ENCODE measurements at places on chromosomes 4 and X.

- DNase-seq, result no peak
Measured at GRCh38 chr4:102295153-102295862, 50.0 kb downstream of the SLC39A8 start.

DNA sequence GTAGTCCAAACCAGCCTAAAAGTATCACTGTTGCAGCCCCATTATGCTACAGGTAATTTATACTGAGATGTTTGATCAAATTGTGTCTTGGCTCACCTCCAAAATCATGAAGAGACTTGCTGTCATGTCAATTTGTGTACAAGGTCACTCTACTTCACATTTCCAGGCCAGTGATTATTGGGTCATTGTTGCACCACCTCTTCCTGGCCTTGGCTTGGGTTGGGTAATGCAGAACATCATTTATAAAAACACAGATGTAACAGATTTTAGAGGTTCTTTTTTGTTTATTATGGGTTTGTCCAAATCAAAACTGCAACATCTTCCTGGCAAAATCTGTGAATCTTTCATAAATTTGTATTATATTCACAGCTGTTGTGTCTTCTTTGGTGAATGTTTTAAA, 459.5 kb downstream of the ANKRD50 start:
- no peak for DNase-seq

- DNase-seq, result no peak
Measured at GRCh38 chr4:68383115-68383514, 33.2 kb upstream of the YTHDC1 start.

DNA sequence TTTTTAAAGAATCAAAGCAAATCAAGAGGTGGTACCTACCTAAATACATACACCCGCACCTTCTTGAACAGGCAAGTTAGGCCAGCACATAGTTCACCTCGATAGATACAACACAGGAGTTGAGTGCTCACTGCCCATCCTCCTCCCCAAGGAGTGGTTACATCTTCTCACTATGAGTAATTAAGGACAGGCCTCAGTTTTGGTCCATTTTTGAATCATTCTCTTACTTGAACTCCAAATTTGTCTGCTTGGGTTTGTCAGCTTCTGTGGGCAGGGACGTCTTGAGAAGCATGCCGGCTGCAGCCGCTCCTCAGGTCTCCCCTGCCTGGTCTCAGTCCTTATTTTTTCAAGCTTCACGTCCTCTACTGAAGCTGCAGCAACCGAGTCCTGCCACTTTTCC, 190.6 kb upstream of the RBPJ start:
- DNase-seq, result no peak

DNA sequence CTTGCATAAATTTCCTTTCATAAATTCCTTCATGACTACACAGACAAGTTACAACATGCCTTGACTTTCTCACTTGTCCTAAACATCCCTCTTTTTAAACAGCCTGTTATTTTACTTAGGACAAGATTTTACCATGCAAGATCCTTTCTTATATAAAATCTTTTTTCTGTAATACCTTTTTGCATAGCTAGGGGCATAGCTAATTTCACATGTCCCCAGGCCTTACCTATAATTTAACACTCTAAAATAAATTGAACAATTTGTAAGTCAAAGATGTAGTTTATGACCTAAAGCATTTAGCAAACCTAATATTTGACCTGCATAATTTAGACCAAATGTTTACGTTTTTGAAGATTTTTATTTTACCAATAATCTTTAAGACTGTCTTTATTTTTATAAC, 396.3 kb upstream of the FSTL5 start:
- DNase-seq, result no peak

DNA sequence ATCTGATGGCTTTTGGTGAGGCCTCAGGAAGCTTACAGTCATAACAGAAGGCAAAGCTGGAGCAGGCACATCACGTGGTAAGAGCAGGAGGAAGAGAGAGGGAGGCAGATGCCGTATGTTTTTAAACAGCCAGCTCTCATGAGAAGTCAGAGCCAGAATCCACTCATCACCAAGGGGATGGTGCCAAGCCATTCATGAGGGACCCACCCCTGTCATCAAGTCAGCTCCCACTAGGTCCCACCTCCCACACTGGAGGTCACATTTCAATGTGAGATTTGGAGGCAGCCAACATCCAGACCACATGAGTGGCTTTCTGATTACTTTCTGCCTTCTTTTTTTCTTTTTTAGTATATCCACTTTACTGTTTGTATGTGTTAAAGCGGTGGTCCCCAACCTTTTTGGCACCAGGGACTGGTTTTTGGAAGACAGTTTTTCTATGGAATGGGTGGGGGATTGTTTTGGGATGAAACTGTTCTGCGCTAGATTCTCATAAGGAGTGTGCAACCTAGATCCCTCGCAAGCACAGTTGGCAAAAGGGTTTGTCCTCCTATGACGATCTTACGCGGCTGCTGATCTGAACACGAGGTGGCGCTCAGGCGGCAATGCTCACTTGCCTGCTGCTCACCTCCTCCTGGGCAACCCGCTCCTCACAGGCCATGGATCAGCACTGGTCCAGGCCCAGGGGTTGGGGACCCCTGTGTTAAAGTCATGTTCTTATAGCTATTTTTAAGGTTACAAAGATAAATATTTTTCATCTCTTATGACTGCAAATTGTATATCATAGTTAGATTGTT, 61.7 kb downstream of the SLIT2 start:
- no peak for DNase-seq

GRCh38 chrX:22397566-22397965, 124.9 kb downstream of the CBLL2 start:
- no peak for DNase-seq

GRCh38 chr4:1706358-1706757, 5.8 kb downstream of the SLBP start:
- DNase-seq, result no peak

DNA sequence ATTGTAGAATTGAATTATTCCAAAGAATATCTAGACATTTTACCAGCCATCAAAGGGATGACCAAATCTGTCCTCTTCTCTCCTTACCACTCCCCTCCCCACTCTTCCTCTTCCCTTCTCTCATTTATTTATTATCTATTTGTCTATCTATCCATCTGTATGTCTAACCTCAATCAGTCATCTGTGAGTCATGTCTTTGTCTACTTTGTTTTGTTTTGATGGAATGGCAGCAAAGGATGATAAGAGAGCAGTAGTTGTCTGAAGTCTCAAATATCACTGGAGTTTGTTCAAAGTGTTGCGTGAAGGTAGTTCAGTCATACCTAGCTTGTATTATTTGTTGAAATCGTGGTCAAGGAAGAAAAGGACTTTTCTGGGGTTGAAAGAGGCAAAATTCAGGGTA, 34.7 kb upstream of the PGRMC2 start:
- DNase-seq, result no peak

- no peak for DNase-seq
Measured at GRCh38 chr4:184782731-184783373, 42.9 kb downstream of the ACSL1 start.

DNA sequence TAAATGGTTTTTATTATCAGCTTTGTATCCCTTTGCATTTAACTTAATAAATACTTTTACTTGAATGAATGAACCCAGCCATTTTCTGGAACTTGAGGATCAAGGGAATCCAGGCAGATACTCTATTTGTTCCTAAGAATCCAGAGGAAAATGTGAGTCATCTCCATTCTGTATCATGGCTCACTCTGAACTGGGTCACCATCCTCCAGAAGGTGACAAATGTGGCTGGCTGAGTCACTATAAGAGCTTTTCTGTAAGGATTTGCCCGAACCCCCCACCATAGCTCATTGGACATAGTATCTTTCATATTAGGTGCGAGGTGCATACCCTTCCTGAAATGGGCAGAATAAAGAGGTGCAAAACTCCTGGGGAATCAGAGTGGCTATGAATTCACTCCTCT, 25.8 kb downstream of the RTL9 start:
- no peak for DNase-seq

GRCh38 chrX:40933132-40933705, 152.0 kb upstream of the USP9X start:
- no peak for DNase-seq

DNA sequence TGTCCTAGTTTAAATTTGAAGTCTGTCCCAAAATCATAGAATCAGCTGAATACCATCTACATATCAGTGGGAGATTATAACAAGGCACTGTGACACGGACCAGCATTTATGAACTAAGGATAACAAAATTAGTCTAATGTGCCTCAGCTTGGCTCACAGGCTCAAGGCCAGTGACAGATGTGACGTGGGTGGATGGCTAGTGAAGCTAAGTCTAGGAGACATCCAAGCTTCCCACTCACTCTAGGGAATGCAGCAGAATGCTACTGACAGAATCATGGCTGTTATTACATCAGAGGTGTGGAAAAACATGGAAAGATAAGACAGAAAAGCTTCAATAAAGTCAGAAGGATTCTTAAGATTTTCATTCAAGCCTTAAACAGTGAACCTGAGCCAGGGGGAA, 329.9 kb downstream of the NAF1 start:
- DNase-seq, result no peak

DNA sequence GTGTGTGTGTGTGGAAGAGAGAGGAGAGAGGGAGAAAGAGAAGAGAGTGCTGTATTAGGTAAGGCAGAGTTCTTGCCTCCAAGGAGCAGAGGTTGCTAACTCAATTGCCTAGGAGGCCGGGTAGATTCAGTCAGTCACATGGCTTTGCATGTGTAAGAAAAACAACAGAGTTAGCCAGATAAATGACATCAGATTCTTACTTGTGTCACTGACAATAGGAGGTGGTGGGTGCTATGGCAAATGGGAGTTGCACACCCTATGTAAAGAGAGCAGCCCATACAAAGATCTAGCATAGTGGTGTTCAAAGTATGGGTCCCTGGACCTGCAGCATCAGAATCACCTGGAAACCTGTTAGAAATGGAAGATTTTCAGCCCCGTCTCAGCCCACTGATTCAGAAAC, 14.4 kb upstream of the PGRMC2 start:
- DNase-seq, result no peak

- peak; percentile 86 for DNase-seq
Measured at GRCh38 chr4:52868133-52868532, 6.0 kb downstream of the RASL11B start.

DNA sequence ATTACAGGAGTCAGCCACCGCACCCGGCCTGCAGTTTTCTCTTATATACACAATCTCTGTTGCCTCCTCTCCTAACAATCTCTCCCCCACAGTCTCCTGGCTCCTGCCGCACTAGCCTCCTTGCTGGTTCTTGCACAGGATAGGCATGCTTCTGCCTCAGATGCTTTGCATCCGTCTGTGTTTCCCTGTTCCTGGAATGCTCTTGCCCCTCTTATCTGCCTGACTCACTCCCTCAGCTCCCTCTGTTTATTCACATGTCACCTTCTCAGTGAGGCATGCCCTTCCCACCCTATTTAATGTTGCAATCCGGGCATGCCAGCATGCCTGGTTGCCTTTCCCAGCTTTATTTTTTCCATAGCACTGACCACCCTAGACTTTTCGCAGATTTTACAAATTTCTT, 161.9 kb downstream of the PHF8 start:
- no peak for DNase-seq

DNA sequence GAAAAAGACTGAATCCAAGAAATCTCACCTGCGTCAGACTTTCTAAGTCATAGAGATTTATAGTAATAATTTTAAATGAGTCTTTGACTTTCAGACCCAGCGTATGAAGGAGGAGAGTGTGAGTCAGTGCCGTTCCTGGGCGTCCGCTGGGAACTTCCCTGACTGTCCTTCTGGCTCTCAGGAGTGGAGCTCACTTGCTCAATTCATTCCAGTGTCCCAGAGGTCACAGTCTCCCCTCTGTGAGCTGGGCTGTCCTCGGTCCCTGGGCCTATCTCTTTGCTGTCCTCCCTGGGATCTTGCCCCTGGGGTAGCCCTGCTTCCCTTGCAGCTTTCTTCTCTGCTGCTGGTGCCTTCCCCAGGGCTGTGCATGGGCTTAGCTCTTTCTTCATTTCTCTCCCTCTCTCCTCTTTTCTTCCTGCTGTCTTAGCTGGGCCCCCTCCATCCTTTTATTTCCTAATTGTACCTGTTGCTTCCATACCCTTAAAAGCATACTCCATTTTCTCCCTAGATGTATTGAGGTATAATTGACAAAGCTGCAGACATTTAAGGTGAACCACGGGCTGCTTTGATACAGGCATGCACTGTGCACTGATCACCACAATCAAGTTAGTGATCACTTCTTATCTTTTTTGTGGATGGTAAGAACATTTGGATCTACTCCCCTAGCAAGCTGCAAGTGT, 11.6 kb downstream of the SORBS2 start:
- DNase-seq, result no peak

DNA sequence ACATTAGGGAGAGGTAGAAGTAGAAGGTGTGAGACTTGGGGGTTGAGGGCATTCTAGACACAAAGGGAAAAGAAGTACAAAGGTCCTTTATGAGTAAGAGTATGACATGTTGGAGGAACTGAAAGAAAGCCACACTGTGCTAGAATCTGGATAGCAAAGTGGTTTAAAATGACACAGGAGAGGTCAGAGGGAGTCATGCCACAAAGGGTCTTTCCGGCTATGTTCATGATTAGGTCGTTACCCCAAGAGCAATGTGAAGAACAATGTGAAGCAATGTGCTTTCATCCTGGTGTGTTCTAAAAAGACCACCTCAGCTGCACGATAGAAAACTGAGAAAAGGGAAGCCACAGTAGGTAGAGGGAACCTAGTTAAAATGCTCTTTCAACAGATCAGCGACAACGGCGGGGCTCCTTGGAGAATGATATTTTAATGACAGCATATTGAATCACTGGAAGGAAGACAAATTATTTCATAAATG, 29.2 kb downstream of the SMIM14 start:
- no peak for DNase-seq

DNA sequence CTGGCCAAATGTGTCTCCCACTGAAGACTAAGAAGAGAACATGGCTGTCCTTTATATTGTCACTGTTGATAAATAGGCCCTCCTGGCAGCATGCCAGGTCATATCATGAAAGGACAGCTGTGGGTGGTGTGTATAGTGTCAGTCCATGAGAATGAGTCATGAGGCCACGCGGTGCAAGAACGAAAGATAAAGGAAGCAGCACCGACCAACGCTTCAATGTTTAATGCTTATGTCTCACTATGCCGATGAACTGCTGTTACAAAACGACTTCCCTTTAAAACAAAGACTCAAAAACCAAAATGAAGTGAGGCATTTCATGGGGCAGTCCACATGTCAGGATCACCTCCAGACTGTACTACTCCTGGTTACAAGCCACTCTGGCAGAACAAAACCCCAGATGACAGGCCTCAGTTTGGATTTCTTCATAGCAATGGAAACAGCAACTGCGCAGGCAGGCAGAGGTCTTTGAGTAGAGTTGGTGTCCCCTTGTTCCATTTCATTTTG, 5.2 kb upstream of the TCEANC start:
- DNase-seq, result no peak

DNA sequence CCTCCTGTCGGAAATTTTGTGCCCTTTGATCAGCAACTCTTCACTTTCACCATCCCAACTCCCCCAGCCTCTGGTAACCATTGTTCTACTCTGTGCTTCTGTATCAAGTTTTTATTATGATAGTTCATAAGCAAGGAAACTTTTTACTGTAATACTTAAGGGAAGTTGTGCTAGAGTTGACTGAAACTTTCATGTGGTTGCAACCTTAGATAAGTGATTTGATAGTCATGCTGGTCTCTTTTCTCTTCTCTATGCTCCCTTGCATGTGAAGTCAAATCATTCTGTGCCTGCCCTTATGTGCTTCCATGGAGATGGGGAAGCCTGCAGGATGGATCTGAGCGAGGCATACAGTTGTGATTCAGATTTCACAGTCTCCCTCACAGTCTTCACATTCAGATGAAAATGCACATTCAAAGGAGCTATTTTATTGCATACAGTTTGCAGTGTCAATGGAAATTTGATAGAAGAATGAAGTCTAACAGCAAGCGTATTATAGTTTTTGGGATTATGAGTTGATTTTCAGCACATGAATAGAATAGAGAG, 1428.3 kb upstream of the TENM3 start:
- DNase-seq, result no peak

GRCh38 chr4:188032583-188032982, 37.0 kb downstream of the ZFP42 start:
- DNase-seq, result no peak

GRCh38 chr4:52107336-52107735, 56.2 kb downstream of the SPATA18 start:
- DNase-seq, result no peak
